Right ventricle myocardium inferior (tissue), 1 donor: ENCODE measurements at places on chromosomes 11 and 22. TPM values are rescaled to one million over a fixed set of nuclear protein-coding genes. Genes with fewer than 3 reads are reported as not detected.

GRCh38 chr11:78127403-78127802, 12.0 kb downstream of the ALG8 start:
- no peak for DNase-seq

DNA sequence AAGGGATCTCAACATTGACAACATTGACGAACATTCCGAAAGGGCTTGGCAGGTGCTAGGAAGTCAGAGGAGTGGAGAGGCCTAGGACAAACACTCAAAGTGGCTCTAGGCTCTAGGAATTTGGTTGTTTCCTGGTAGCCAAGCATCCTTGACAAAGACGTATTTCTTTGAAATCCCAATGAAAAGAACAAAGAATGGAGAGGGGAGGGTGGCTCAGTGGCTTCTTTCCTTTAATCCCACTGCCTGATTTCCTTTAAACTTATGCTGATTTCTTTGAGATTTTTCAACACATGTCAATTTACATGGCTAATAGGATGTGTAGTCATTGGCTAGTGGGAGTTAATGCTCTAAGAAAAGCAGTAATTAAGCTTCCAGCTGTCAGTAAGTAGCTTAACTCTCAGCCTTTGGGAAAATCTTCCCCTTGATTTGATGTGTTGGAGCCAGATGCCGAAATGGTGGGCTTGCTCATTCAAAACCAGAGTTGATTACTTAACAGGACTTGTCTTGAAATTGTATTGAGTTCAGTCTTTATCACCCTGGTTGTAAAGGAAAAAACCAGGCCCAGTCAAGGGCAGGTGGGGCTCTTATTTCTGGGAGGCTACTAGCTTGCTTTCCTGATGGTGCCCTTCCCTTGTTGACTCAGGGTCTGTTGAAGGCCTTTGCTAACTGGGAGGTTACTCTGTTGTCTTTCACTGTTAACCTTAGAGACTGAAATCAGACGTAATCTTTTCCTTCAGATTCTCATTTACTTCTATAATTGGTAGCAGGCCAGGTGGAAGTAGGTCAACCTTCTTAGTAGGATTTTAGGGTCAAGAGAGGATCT, 44.6 kb upstream of the SORL1-AS1 start:
- no peak for DNase-seq

- no peak for DNase-seq
These were observed 105.1 kb downstream of the GUCY1A2 start for GRCh38 chr11:106913141-106913540.

DNA sequence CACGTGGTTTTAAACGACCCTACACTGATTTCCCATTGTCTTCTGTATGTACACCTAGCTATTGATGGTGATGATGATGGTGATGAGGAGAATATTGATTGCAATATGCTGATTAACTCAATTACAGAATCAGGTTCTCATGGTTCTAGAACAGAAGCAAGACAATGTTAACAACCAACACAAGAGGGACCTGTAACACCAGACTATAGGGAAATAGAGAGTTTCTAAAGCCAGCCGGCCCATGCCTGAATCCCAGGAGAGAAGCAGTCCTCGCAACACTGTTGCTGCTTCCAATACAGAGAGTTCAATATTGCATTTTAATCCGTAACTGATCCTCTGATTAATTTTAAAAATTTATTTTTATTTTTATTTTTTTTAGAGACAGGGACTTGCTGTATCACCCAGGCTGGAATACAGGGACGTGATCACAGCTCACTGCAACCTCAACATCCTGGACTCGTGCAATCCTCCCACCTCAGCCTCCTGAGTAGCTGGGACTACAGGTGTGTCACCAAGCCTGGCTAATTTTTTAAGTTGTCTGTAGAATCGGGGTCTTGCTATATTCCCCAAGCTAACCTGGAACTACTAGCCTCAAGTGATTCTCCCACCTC, 22.2 kb upstream of the UBASH3B start:
- no peak for DNase-seq

DNA sequence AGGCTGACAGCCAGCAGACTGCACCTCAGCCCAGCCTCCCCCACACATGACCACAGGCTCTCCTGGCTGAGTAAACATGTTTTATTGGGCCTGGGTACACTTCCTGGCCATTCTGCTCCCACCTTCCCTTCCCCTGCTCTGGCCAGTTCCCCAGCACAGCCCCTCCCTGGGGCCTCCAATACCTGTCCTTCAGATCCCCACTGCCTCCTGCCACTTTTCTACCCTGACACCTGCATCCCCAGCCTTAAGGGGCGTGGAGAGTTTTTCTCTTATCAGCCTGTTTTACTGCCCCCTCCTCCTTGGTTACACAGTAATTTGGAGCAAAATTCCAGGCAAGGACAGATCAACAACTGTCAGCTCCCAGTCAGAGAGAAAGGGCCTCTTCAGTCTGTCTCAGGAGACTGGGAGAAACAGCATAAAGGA, at the start of gene ISX:
Gene ISX, plus strand, starts transcription at position 363 of the 423 bp plus-strand sequence. CDS start 930 bp downstream, outside the sequence.
- DNase-seq = no peak

GRCh38 chr11:10322401-10322800, 17.5 kb downstream of the ADM start:
- no peak for DNase-seq

DNA sequence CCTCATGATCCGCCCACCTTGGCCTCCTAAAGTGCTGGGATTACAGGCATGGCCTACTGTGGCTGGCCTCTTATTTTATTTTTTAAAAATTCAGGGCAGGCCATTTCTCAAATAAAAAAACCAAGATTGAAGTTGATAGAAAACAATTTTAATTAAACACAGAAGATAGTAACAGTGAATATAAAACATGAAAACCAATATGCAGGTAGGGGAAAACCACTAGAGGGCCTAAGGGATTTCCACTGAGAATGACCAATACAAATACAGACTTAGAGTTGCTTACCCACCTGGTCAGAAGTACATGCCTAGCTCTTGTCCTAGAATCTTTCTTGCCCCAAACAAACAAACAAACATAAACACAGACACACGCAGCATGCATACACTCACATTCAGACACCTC, 1.7 kb upstream of the RTCB start:
- no peak for DNase-seq

GRCh38 chr11:119434591-119435330, 11.8 kb upstream of the THY1 start:
- no peak for DNase-seq

DNA sequence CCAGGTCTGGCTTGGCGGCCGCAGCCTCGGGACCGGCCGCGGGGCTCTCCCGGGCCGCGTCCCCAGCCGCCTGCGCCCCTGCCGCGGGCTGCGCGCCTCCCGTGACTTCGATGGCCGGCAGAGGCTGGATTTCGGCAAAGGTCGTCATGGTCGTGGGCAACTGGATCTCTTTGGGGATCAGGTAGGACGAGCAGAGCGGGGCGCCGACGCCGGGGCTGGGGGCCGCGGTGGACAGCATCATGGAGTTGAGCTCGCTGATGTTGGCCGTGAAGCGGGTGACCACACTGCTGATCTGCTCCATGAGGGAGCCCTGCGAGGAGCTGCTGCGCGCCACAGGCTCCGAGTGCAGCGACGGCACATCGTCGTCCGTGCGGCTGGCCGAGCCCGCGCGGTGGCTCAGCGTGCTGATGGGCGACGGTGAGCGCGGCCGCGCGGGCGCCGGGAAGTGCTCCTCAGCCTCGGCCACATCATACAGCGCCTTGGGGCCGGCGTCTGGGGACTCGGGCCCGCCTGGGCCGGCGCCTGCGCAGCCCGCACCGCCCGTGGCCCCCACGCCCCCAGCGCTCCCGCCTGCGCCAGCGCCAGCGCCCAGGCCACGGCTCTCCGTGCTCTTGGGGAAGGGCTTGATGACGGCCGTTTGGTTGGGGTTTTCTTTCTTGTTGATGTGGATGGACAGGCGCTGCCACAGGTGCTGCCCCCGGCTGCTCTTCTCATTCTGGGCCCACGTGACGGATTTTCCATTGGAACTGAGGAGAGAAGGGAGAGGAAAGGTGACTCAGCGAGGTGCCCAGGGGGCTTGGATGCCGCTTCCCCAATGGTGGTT, 171.4 kb upstream of the CTSC start:
- DNase-seq = peak; percentile 72

DNA sequence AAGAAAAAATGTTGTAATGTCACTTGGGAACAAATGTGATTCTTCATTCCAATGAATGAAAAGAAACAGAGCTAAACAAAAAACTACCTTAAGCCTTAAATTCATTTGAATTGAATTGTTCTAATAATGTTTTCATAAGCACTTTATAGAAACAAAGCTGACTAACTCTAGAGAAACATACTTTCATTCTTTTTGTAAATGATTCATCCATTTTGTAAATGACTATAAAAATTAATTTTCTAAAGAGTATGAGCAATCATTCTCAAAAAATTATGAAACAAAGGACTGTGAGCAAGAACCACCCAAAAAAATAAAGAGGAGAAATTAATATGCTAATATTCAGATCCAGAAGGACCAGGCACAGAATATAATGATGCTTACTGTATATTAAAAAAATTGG, 986.5 kb upstream of the CHORDC1 start:
- no peak for DNase-seq

GRCh38 chr11:112355726-112356125, 95.1 kb upstream of the PLET1 start:
- no peak for DNase-seq

- DNase-seq = no peak
These were observed 88.2 kb downstream of the CWC15 start for GRCh38 chr11:94885133-94885532.

Gene CSNK1E
- total RNA-seq = 55.4 TPM

Gene OR8A1
- total RNA-seq = not detected

Gene APOA1
- total RNA-seq = 5.4 TPM

Gene CENATAC
- 9.1 TPM for total RNA-seq

Gene HTR3A
- not detected for total RNA-seq

Gene CHRM1
- not detected for total RNA-seq

Gene PKP3
- 0.32 TPM for total RNA-seq

Gene YAP1
- 92.9 TPM for total RNA-seq

Gene C1QTNF5
- 17.5 TPM for total RNA-seq
